LoVo (cell line): ENCODE measurements at places on chromosomes 13 and 19.

DNA sequence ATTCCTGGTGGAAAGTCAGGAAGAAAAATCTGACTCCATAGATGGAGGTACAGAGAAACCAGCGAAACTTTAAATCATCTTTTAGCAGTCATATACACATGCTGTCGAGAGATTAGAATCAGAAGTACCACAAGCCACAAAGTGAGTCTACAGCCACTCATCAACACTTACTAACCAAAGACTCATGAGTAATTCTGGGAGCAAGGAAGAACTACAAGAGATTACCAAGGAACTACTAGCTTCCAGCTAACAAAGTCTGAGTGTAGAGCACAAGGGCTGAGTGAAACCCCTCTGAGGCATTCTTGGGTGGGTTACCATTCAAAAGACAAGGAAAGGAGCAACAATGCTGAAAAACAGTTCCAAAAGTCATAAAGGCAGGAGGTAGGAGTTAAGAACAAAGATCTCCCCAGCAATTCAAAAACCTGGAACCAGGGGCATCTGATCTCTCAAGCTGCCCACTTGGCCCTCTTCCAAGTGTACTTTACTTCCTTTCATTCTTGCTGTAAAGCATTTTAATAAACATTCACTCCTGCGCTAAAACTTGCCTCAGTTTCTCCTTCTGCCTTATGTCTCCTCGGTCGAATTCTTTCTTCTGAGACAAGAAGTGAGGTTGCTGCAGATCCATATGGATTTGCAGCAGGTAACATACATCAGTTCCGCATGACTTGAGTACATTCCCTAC is 13.0 kb downstream of the RBM26 start:
- DNase-seq = no peak

DNA sequence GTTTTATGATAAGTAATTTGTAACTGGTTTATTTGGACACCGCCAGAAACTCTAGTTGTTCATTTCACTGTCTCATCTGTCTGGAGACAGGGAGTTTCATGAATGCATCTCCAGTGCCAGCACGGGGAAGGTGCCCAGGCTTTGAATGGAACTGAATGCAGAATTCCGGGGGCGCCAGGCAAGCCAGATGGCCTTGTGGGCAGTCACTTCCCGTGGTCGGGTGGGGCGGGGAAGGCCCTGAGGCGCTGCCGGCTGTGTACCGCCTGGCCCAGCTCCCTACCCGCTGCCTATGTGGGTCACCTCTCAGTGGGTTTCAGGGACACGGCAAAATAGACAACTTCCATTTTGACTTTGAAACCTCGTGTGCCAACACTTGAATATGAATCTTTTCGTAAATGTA is 28.8 kb upstream of the MCF2L start:
- no peak for DNase-seq

DNA sequence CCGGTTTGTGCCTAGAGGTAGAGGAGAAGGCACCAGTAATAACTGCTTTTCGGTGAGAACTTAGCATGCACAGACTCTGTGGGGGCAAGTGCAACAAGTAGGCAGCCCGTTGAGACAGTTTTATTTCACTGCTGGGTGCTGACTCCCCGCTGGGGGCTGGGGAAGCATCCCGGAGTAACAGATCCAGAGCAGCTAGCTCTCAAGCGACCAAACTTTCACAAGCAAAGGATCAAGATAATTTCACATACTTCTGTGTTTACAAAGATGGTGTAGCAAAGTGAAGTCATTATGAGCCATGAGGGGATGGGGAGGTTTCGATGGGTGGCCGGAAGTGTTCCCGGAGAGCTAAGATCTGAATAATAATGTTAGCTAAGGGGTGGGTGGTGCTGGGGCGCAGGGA is 2.8 kb downstream of the NACC1 start:
- DNase-seq = no peak

GRCh38 chr13:40205771-40206240 is 460.6 kb downstream of the FOXO1 start:
- no peak for DNase-seq

- DNase-seq = peak; percentile 31
These were observed 496.7 kb downstream of the COG6 start for GRCh38 chr13:40152145-40152544.

DNA sequence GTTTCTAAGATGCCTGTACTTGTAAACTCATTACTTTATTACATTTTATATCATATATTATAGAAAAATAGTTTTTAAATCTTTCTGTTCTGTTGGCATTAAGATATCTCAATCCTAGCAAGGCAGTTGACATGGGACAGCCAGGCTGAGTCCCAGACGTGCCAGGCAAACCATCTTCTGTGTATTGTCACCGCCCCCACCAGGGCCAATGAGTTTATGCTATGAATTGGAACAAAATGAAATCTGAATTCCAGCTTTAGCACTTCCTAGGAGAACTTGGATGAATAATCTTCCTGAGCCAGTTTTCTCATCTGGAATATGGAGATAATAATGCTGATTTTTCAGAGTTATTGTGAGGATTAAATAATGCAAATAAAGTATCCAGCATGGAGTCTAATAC is 79.9 kb upstream of the GSX1 start:
- no peak for DNase-seq

- no peak for DNase-seq
These were observed 5.4 kb upstream of the UBL3 start for GRCh38 chr13:29855784-29856183.

DNA sequence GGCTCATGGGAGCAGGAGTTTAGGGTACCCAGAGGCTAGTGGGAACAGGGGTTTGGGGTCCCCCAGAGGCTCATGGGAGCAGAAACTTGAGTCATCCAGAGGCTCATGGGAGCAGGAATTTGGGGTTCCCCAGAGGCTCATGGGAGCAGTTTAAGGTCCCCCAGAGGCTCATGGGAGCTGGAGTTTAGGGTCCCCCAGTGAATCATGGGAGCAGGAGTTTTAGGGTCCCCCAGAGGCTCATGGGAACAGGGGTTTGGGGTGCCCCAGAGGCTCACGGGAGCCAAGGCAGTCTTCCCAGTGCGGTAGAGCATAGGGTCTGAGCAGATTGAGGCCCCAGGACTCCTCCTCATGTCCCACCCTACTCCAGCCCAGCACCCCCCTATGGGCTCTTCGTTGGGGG is 8.6 kb upstream of the FLT3LG start:
- DNase-seq = no peak

DNA sequence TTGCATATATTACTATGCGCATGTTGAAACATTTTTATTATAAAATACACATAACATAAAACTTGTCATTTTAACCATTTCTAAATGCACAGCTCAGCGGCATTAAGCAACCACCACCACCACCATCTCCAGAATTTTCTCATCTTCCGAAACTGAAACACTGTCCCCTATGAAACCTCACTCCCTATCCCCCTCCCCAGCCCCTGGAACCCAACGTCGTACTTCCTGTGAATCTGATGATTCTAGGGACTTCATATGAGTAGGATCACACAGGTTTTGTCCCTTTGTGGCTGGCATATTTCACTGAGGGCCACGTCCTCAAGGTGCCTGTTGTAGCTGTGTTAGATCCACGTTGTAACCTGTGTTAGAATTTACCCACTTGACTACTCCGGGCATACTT is 716 bp upstream of the MAP2K2 start:
- no peak for DNase-seq

DNA sequence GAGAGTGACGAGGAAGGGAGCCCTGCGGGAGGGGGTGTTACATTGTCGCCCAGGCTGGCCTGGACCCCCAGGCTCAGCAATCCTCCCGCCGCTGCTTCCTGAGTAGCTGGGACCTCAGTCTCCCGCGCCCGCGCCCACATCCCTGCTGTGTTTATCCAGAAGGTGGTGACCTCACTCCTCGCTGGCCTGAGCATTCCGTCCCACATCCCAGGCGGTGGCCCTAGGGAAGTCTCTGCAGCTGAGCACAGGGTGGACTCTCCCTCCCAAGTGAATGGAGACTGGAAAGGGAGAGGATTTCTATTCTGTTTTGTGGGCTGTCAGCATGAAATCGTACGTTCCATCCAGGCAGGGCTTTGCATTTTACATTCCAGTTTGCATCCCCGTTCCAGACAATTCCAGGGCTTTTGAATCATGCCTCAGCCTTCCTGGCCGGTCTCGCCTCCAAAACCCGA is 401 bp upstream of the ZNF765 start:
- DNase-seq = no peak

DNA sequence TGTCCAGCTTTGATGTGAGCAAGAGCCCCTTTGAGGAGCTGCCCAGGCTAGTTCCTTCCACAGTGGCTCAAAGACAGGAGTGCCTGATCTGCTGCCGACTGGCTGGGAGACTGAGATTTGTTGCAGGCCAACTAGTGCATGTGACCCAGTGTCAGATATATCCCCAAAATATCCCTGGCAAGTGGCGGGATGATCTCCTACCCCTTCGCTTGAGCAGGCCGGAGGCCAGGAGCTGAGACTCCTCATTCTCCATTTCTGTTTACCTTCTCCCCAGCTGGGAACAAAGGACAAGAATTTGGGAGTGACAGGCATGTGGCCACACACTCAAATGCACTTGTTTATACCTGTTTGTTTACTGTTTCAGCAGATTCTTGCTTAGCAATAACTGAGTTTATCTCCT is 37.1 kb upstream of the XPO4 start:
- no peak for DNase-seq

- no peak for DNase-seq
These were observed 127.9 kb downstream of the DIAPH3 start for GRCh38 chr13:60035874-60036273.

GRCh38 chr19:13032837-13033236 is 37.6 kb downstream of the NFIX start:
- no peak for DNase-seq

- no peak for DNase-seq
These were observed 373.2 kb downstream of the PCDH17 start for GRCh38 chr13:58004751-58005150.

DNA sequence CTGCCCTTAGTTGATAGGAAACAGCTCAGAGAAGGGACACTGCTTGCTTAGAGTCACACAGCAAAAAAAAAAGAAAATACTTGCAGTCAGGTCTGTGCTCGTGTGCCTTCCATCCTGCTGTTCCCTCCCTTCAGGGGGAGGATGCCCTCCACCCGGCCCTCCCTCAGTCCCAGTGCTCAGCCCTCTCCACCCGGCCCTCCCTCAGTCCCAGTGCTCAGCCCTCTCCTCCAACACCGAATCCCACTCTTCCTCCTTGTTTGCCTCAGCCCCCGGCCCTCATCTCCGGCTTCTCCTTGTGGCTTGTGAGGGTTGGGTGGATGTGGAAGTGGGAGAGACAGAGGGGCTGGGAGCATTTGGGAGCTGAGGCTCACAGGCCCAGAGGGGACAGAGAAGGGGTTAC is 5.8 kb downstream of the TFPT start:
- no peak for DNase-seq
